ENCODE measurements at places on chromosomes 1 and 21. TPM values are rescaled to one million over a fixed set of nuclear protein-coding genes. Genes with fewer than 3 reads are reported as not detected.

DNA sequence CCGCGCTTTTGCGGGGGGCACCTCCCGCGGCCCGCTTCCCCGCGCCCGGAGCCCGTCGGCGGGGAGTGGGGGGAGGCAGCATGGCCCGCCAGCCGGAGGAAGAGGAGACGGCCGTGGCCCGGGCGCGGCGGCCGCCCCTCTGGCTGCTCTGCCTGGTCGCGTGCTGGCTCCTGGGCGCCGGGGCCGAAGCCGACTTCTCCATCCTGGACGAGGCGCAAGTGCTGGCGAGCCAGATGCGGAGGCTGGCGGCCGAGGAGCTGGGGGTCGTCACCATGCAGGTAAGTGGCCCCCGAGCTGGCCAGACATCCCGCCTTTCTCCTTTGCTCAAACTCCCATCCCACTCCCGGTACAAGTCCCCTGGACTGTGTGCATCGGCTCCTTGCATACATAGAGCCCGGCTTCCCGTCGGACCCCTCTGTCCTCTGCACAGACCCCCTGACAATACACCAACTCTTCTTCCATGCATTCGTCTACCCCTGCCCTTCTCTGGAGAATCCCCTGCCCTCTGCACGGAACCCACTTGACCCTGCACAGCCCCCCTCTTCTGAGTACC is 812 bp downstream of the CACHD1 start:
- DNase-seq: peak; percentile 13

DNA sequence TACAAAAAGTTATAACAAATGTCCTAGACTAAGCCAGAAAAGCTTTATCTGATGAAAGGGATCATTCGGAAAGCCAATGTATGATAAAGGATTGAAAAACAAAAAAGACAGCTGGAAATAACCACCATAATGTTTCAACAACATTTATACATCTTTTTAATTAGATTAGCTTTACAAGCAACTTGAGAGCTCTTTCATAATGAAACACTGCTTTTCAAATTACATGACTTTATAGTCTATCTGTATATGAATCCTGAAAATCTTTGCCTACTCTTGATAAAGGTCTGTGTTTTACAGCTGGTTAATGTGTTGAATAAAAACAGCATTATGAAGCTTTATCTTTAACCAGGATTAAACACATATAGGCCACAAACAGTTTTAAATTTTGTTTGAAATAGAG is 25.5 kb downstream of the SPRTN start:
- DNase-seq: no peak

- DNase-seq: no peak
Measured at GRCh38 chr1:66840929-66841328, 39.9 kb upstream of the INSL5 start.

DNA sequence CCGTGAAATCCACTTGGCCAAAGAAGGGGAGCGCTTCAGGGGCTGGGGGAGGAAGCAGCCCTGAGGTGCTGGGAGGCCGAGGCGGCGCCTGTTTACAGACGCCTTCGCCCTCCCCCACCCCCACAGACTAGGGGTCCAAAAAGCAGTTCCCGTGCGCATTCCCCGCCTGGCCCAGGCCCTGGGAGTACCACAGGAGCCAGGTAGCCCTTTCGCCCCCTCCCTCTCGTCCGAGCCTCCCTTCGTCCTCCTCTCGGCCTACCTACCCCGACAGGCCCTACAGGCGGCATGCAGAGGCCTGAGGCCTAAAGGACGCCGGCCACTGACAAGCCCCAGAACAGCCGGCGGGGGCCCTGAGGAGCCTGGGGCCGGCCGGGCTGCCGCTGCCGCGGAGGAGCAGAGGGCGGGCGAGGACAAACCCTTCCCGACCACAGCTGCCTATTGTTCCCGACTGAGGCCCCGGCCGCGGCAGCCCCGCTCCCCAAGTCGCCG is 522 bp downstream of the RC3H1 start:
- peak; percentile 46 for DNase-seq

- no peak for DNase-seq
Measured at GRCh38 chr1:224554620-224555259, 61.4 kb upstream of the CNIH3 start.

GRCh38 chr1:110161849-110162248 is 11.6 kb downstream of the SLC6A17 start:
- DNase-seq: no peak

- DNase-seq: no peak
Measured at GRCh38 chr1:229094476-229095311, 176.2 kb upstream of the RAB4A start.

DNA sequence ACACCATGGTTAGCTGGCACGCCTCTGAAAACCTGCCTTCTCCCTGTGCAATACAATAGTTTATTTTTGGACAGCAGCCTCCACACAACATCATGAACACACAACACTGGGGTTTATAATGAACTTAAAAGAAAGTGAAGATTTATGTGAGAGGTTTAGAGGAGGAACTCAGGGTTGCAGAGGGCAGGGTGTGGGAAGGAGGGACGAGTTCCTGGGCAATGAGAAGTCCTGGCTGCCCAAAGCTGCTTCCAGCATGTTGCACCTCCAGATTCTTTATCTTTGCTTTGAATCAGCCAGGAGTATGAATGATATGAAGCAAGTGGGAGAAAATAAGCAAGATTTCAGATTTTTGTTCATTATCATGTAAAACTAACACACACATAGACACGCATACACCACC is 11.3 kb upstream of the LRRC8D start:
- no peak for DNase-seq

- no peak for DNase-seq
Measured at GRCh38 chr1:185562461-185563359, 171.5 kb upstream of the HMCN1 start.

DNA sequence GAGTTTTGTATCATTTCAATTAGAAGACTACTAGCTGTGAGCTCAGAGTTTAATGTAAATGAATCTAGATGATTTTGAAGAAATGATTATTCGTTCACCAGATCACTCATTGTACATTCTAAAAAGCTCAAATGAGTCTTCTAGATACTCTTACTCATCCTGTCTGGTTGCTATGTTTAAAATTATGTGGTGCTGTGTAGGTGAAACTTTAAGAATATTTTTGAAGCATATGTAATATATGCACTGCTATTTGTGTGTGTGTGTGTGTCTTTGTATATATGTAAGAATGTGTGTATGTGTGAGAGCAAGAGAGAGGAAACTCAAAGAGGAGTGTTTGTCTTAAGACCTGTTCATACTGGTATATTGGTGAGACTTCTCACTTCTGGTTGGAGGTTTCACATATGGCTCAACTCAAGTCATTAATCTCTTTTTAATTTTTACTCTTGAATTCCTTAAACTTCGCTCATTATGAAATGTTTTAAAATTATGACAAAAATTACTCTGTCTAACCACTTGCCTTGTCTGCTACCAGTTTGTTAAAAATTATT is 8.6 kb upstream of the C1orf105 start:
- no peak for DNase-seq

- DNase-seq: peak; percentile 73
Measured at GRCh38 chr1:28104866-28105467, 16.6 kb upstream of the EYA3 start.

DNA sequence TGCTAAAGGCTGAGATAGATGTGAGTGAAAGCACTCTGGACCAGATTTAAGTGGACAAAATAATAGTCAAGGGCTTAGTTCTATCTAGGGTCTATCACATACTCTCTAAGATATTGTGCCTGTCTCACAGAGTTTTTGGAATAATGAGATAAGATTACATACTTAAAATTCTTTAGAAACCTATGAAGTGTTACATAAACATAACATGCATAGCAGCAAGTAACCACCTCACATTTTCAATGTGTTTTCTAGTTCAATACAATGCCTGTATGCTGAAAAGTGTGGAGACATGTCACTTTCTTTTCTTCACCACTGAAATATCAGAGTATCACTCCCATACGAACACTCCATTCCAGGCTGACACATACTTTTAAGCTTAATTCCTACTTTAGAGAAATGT is 16.2 kb downstream of the SDCCAG8 start:
- no peak for DNase-seq

DNA sequence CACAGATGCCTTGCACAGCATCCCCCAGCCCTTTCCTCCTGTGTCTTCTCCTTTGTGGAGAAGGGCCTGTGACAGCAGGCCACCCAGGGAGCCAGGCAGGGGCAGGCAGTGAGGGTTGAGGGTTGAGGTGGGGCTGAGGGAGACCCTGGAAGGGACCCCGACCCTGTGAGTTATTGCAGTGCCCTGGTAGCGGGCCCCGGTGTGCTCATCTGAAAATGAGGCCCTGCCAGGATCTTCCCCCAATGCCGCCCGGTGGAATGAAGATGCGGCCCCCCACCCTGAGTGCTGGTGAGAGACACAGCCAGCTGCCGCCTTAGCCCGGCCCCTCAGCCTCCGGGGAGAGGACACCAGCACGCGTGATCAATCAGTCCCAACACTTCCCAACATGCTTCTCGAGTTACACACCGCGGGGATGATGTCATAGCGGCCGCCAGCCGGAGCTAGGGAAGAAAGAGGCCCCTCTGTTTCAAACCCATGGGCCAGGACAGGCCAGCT is 36.2 kb upstream of the ACTRT2 start:
- DNase-seq: peak; percentile 5

Gene OR2L3
- total RNA-seq: not detected

Gene OPRD1
- 0.03 TPM for total RNA-seq

Gene PTAFR
- total RNA-seq: 0.26 TPM

Gene ALPL
- total RNA-seq: not detected

Gene TNNT2
- not detected for total RNA-seq

Gene PRDM2
- 3.8 TPM for total RNA-seq

Gene RGS13
- not detected for total RNA-seq

Gene OR2AK2
- not detected for total RNA-seq
